ENCODE measurements at places on chromosomes 11 and 22. TPM values are rescaled to one million over a fixed set of nuclear protein-coding genes. Genes with fewer than 3 reads are reported as not detected.

DNA sequence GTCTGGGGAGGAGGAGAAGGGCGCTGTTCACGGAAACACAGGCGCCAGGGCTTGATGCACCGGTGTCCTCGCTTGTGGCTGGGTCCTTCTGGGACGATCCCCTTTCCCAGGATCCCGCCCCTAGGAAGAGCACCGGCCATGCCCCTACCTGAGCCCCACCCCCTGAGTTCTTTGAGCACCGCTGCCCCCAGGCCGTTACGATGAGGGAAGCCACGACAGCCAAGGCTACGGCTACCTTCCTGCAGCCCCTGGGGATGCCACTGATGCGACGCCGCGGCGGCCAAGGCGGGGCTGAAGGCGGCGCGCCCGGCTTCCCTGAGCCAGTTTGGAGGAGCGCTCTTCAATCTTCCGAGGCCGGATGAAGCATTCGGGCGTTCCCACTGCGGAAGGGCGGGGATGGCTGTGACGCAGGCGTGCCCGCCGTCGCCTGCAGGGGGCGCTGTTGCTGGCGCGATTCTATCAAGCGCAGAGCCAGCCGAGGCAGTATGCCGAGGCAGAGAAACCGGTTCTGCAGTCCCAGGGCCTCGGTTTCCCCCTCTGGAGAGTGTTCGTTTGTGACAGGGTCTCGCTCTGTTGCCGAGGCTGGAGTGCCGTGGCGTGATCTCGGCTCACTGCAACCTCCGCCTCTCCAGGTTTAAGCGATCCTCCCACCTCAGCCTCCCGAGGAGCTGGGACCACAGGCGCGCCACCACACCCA lies 9.7 kb upstream of the NEFH start:
- peak; percentile 81 for DNase-seq

DNA sequence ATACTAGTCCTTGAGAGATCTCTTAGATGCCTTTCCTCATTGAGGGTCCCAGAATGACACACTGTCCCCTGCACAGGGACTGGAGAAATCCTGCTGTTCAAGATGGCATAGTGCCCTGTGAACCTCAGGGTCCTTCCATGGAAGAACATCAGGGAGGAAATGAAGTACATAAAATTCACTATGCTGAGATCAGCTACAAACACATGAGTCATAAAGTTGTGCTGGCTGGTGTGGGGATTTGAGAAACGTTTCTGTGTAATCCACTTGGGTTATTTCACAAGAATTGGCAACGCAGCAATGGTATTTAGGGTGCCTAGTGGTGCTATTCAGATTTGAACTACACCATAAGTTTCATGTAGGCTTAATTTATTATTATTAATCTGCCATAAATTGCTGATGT lies 174.4 kb downstream of the MAML2 start:
- DNase-seq, result no peak

DNA sequence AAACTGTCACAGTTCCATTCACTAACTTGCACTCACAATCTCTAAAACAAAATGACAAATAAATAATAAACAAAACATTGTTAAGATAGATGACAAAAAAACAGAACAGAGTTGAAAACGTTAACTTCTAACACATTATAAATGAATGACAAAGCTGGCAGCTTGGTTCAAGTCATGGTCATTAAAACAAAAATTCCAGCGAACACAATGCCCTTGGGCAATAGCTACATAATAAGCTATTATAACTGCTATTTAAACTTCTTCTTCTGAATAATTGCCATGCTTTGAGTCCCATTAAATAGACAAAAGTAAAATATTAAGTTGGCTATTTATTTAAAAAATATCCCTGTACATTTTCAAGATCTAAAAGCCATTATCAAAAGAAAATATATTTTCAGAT lies 54.7 kb downstream of the PICALM start:
- no peak for DNase-seq

DNA sequence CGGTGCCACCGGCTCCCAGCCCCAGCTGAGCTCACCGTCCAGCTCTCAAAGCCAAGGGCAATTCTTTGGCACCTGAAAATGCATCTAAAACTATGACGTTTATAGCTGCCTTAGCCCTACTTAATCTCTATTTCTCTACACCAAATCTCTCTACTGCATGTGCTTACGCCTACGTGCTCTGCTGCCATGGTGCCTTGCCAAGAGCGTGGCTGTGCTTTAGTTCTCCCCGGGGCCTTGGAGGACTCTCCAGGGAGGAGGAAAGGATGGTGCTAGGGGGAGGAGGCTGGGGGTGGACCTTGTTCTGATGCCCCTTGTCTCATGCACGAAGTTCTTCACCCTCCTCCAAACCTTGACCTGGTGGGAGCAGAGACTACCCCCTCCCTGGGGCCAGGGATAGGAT lies 9.0 kb upstream of the BID start:
- no peak for DNase-seq

GRCh38 chr22:22683668-22684361 lies 39.4 kb downstream of the GGTLC2 start:
- DNase-seq, result no peak

- no peak for DNase-seq
Measured at GRCh38 chr22:45977003-45977411, at the start of gene WNT7B. WNT7B (minus strand) TSS chr22:45977162; CDS start chr22:45976754, 408 bp downstream.

GRCh38 chr11:16528639-16529038 lies 172.3 kb upstream of the SOX6 start:
- no peak for DNase-seq

DNA sequence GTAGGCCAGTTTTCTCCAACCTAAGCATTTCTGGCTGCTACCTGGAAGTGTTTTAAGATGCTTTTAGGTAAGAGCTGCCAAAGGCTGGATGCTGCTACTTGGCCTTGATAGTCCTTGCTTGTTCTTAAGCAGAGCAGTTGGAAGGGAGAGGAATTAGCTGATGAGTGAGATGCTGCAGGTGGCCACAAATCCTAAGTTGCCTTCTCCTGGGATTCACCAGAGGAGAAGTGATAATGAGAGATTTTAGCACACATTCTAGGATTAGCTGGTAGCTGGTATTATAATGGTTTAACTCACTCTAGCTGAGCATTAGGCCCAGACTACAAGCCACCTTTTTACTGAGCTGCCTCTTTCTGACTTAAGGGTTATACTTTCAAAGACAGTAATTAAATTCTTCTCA lies 442.9 kb upstream of the RAG2 start:
- DNase-seq, result no peak

DNA sequence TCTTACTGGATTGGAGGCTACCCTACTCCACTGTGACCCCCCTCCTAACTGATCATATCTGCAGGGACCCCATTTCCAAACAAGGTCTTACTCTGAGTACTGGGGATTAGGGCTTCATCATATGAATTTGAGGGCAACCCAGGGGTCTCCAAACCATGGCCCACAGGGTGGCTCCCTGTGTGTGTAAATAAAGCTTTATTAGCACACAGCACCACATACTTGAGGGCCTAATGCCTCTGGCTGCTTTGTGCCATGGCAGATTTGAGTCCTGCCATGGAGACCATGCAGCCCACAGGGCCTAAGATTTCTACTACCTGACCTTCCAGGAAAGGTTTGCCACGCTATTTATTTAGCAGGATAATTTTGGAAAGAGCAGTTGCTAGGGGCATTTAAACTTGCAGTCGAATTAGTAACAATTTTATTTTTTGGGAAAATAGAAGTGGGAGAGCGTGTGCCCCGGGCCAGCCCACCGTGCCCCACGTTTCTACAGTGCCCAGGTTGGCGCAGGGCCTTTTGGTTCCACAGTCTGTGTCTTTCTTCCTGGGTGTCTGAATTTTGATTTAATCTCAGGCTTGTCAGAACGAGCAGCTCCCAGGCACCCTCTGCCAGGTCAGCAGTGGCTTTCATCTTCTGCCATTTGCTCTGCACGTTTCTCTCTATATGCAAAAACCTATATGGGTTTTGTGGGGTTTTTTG lies 92.3 kb downstream of the KCNQ1 start:
- DNase-seq, result no peak

DNA sequence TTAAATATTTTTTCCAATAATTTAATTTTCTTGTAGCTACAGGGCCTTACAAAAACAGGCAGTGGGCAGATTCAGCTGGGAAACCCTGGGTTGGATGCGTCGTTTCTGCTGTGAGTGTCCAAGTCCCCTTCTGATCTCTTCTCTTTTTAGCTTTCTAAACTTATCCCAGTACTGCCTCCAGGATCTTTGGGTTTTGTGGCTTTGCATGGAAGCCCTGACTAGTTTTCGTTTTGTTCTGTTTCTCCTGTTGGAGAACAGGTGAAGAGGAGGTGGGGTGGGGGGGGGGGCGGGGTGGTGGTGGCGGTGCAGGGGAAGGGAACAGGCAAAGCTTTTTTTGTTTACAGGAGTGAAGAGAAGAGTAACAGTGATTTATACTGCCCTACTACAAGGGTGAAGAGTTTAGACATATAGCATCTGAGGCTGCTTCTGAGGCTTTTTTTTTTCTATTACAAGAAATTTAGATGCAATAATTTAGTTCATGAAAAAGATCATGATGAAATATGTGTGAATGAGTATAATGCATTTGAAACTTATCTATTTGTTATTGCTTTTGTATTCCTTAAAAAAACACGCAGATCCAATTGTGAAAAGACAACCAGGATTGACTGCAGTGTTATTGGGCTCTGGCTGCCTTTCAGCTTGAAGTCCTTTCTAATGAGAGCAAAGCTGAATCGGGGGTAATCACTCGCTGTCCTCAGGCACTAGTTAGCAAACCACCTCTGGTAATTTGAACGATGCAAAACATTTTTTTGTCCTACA lies 142.9 kb downstream of the NCAM1 start:
- no peak for DNase-seq

DNA sequence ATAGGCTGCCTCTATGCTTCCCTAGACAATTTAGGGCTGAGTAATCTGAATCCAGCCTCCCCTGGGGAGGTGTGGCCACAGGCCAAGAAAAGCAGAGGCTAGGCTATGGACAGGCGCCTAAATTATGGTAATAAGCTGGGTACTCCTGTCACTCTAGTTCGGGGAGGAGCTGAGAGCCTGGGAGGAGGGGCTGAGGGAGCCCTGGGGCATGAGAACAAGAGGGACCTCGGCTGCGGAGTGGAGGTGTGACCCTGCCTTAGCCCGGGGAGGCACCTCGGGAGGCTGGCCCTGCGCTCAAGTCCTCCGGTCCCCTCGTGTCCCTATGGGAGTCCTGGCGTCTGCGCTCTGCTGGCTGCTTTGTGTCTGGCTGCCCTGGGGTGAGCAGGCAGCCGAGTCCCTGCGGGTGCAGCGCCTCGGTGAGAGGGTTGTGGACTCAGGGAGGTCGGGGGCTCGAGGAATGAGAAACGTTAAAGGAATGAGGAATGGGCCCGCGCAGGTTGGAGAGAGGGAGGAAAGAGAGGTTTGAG lies at the start of gene OTOG:
Gene OTOG, plus strand, starts transcription at position 209 of the 527 bp plus-strand sequence. Its CDS starts 114 bp downstream, at position 323.
- no peak for DNase-seq

DNA sequence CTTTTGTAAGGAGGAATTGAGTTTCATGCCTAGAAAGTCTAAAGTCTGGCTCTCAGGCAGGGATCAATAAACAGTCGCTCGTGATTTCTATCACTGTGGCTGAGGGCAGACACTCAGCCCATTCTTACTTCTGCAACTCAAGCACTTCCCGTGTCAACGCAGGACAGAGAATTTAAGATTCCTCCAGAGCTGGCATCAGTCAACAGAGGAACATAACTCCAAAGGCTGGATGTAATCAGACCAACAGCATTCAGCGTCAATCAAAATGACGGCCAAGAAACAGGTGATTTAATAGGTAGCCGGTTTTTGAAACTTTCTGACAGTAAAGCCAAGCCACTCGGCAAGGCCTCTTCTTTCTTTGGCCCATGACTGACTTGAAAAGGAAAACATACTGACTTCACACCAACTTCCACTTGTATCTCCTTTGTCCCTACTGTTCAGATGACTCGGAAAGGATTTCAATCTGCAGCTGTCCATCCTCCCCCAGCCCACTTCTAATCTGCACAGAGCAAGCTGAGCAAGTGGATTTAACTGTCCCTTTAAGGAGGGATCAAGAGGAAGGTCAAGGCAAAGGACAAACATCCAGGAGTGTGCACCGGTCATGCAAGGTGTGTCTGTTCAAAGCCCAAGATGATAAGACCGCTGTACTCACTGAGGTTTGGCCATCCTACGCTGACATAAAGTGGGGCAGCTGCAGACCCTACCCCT lies 9.5 kb downstream of the VPS37C start:
- no peak for DNase-seq

GRCh38 chr11:64723117-64723906 lies at the start of gene NRXN2:
NRXN2 (minus strand) TSS chr11:64723197; CDS start chr11:64713699, 9,498 bp downstream.
- DNase-seq, result peak; percentile 92

- no peak for DNase-seq
Measured at GRCh38 chr11:131538322-131538721, 167.9 kb downstream of the NTM start.

DNA sequence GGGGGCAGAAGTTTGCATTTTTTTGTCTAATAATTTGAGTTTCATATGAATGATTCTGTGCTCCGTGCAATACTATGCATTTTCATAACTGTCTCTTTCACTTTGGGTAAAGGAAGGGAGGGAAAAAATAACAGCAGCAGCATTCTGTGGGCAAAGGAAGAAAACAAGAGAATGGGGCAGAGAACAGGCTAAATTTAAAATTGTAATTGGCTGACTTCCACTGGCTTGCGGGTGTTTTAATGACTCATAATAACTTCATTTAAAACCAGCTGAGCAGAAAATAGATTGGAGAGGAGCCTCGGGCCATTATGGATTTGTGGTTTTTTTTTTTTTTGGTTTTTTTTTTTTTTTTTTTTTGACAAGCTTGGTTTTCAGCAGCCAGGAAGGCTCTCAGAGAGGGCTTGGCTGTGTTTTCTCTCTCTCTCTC lies 107.4 kb downstream of the ZBTB16 start:
- DNase-seq, result peak; percentile 28

DNA sequence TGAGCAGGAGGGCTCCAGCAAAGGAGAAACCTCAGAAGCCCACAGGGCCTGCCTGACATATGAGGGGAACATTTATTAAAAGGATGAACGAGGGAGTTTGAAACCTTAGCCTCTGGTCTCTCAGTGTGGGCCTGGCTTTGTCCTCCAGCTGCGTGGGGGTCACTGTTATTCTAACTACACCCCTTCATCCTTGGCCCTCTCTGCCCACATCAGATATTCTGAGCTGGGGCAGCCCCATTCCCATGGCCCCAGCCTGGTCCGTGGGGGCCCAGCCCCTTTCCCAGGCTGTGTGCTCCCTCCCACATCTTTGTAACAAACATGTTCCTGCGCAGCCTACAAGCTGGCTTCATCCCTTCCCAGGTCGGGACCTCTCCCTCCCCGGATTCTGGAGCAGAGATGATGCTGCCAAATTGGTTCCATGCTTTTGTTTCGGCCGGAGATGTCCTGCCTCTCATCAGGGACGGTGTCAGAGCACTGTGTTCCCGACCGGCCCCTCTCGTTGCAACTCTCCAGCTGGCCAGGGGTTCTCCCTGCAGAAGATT lies 4.0 kb downstream of the FXYD6 start:
- no peak for DNase-seq

- no peak for DNase-seq
Measured at GRCh38 chr11:18750944-18751343, 25.0 kb upstream of the IGSF22 start.

The HBG1 gene
- total RNA-seq, result not detected

The TRIM34 gene
- total RNA-seq, result 13.1 TPM

The NXPE2 gene
- total RNA-seq, result not detected

The GAS2 gene
- 4.1 TPM for total RNA-seq

The FXYD2 gene
- not detected for total RNA-seq

The ZNF280B gene
- total RNA-seq, result 5.3 TPM

The GRM5 gene
- not detected for total RNA-seq

The ALDH3B2 gene
- total RNA-seq, result 8.3 TPM

The NXPE4 gene
- not detected for total RNA-seq

All from OCI-LY7 (cell line).